ENCODE measurements at places on chromosomes 5 and 9. TPM values are rescaled to one million over a fixed set of nuclear protein-coding genes. Genes with fewer than 3 reads are reported as not detected.

The PRSS3 gene
- not detected for total RNA-seq

The MXD3 gene
- total RNA-seq: 12.8 TPM

The SELENOP gene
- not detected for total RNA-seq

The PCSK1 gene
- not detected for total RNA-seq

The F2RL1 gene
- total RNA-seq: 0.09 TPM

The CATSPER3 gene
- 0.34 TPM for total RNA-seq

The AIF1L gene
- total RNA-seq: 0.55 TPM

The ACTBL2 gene
- total RNA-seq: not detected

The OCLN gene
- total RNA-seq: 0.21 TPM

The PCDHB1 gene
- not detected for total RNA-seq

The ORM2 gene
- not detected for total RNA-seq

The GABRA1 gene
- not detected for total RNA-seq

The CARD9 gene
- 17.6 TPM for total RNA-seq

The DMAC1 gene
- total RNA-seq: 51.0 TPM

The ARID3C gene
- 0.21 TPM for total RNA-seq

The SLCO6A1 gene
- total RNA-seq: not detected

The FOXD4 gene
- not detected for total RNA-seq

The MLANA gene
- total RNA-seq: not detected

The CMYA5 gene
- total RNA-seq: 0.11 TPM

The CER1 gene
- not detected for total RNA-seq

The PDE6A gene
- not detected for total RNA-seq

The KCNV2 gene
- not detected for total RNA-seq

The EGFLAM gene
- total RNA-seq: not detected

The CCNJL gene
- not detected for total RNA-seq

The GNA14 gene
- 0.09 TPM for total RNA-seq

The GPRIN1 gene
- 3.0 TPM for total RNA-seq

The TLX3 gene
- not detected for total RNA-seq

Data from activated T-helper 2 cell treated with anti-CD3 and anti-CD28 coated beads, Interferon-gamma antibody, Interleukin-2, Interleukin-4, amounts not matched to agents 10 μg/mL and 5 μg/mL and 100 μg/mL, durations not matched to agents 14 hours and 24 hours and 36 hours (primary cell).